ENCODE measurements at places on chromosomes 1 and 21.

DNA sequence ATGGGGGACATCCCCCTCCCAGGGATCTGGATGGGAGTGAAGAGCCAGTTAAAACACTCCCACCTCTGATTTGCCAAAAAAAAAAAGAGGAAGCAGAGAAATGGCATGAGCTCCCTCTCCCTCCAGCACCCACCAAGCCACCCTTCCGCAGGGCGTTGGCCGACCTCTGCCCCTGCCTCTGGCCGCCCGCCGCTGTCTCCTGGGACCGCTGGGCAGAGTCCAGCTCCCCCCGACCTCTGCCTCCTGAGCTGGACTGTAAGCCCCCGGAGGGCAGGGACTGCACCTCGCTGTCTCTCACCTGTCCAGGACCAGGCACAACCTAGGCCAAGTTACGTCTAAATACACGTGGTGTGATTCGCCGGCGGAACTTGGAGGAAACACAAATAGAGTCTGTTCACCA lies 174.3 kb downstream of the PRDM16 start:
- DNase-seq = no peak

GRCh38 chr1:46011121-46011695 lies 121.2 kb downstream of the PIK3R3 start:
- DNase-seq = no peak

DNA sequence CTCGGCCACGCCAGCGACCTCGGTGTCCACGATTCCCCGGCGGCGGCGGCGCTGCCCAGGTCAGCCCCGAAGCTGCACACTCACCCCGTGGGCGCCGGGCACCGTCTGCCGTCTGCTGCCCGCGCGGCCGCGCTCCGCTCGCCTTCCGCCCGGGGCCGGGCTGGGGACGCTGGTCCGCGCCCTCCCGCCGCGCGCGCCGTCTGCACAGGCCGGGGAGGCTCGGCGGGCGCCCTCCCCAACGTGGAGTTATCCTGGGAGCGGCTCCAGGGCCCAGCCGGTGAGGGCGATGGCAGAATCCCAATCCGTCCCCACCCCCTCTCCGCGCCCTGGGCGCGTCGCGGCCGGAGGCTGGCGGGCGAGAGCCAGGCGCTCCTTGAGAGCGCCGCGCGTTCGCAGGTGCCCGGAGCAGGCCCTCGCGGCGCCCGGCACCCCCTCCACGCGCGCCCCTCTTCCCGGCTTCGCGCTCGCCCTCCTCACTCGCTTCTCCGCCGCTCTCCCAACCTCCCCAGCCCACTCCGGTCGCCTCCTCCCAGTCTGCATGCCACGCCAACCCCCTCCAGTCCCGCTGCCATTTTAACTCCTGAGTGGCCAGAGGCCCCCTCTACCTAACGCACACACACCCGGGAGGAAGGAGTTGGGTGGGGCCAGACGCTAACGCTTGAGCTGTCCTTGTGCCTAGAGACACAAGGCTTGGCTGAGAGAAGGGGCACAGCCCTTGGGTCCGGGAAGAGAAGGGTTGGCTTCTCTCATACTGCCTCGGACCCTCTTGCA lies at the start of gene LRRN2:
Gene LRRN2 (minus strand): TSS at position 503 of the 771 bp plus-strand sequence. CDS start 65,746 bp downstream, outside the sequence.
- DNase-seq = no peak

DNA sequence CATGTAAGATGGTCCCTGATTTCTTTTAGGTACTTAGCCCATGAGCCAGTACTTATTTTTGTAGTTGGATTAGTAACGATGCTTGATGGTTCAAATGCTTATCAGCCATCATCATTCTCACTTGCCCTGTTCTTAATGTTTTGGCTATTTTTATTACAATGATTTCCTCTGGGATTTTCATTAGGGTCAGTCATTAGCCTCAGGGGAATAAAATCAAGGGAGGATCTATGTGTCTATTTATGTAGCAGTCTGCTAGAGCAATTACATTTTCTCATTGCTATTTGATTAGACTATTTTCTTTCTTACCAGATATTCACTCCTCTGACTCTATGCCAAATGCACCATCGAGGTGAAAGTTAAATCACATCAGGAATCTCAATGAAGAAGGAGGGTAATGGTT lies 10.9 kb upstream of the CCT8 start:
- no peak for DNase-seq

GRCh38 chr1:108050158-108050557 lies 85.2 kb upstream of the VAV3 start:
- DNase-seq = no peak

GRCh38 chr1:10674700-10675609 lies 121.5 kb downstream of the CASZ1 start:
- DNase-seq = no peak

- no peak for DNase-seq
Measured at GRCh38 chr21:25811186-25811585, 76.4 kb downstream of the GABPA start.

DNA sequence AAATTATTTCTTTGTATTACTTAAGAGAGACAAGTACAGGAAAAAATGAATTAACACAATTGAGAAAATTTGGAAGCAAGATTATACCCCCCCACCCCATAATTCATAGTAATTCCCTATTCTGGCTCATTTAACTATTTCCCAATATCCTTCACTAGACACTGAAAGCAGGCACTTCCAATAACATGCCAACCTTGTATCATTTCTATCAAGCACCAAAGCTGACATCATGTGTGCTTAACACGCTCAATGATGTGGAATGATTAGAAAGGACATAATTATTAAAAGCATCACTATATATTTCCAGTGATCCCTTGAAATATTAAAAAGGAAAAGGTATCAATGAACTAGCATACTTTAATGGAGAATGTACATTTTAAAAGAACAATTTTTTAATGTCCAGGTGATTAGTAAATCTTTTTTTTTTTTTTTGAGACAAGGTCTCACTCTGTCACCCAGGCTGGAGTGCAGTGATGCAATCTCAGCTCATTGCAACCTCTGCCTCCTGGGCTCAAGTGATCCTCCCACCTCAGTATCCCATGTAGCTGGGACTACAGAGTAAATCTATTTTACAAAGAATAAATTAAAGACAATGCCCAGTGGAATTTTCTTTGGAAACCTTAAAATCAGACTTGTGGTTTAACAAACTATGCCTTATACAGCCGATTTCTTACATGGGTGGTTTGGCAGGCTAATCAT lies 443.9 kb downstream of the DSCAM start:
- no peak for DNase-seq

GRCh38 chr1:243642936-243643335 lies 207.1 kb downstream of the AKT3 start:
- DNase-seq = peak; percentile 72

DNA sequence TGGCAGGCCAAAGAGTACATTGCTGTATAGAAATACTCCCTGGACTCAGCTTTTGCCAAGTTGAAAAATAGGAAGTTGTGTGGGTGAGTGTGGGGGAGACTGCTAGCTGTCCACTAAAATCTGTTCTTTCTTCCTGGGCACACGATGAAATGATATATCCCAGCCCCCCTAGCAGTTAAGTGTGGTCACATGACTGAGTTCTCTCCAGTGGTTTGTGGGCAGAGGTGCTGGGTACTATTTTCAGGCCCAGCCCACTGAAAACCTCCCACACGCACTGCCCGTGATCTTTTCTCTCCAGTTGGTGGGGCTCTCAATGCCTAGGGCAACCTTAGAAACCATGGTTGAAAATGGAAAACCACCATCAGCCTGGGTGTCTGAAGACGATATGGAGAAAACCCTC lies 119.7 kb upstream of the LMO4 start:
- DNase-seq = no peak

- DNase-seq = no peak
Measured at GRCh38 chr1:247465796-247466195, 7.9 kb upstream of the OR2B11 start.

GRCh38 chr1:109823543-109824348 lies 60.0 kb upstream of the EPS8L3 start:
- DNase-seq = no peak

DNA sequence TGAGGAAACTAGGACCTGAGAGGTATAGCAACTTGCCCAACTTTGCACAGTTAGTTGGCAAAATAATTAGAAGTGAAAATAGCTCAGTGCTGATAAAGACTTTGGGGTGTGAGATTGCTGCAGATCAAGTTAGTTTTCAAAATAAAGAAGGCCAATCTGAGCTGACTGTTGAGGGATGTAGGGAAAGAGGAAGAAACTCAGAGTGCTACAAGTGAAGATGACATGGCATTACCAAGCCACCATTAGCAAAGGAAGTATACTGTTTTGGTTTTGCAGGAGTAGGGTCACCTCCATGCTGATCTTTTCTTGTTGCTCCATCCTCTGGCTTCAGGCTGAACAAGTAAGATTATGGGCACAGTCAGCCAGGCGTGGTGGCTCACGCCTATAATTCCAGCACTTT lies 78.7 kb upstream of the ADAM30 start:
- DNase-seq = no peak

DNA sequence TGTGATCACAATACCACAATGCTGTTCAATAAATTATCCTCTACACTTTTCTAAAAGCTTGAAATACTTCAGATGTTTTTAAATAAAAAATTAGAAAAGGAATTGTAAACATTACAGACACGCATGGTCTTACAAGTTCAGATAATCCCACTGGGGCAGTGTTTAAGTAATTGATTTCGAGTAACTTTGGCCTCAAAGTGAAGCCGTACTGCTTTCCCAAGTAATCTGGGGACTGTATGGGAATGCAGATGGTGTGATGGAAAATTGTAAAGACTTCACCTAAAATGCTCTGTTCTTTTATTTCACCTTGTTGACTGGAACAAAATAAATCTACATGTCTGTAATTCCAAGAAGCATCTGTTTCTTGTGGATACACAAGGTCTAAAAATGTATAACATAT lies 401.7 kb upstream of the LYPLAL1 start:
- peak; percentile 7 for DNase-seq

DNA sequence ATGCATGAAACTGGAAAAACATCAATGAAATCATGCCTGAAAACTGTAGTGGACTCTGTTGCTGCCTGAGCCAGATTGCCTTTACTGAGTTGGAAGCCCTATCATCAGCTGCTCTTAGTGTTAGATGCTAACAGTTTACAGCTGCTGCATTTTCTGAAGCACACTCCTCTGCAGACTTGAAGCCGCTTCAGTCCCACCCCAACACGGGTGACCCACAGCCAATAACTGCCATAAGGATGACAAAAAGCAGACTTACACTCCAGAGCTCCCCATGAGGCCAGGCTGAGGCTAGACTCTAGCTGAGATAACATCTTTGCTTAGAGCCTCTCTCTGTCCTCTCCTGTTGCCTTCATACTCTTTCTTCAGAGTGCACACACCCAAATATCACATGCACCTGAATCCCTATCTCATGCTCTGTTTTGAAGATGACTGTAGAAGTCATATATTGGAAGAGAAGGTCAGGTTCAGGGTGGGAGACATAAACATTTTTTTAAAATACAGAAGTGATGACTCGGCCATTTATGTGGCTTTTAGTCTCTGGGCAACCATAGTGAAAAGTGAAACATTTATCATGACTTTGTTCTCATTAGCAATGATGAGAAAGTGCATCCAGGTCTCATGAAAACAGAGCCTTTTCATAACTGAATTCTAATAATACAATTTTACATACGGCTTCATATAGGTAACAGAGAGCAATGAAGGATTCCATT lies 161.0 kb downstream of the KCNK2 start:
- DNase-seq = peak; percentile 34

DNA sequence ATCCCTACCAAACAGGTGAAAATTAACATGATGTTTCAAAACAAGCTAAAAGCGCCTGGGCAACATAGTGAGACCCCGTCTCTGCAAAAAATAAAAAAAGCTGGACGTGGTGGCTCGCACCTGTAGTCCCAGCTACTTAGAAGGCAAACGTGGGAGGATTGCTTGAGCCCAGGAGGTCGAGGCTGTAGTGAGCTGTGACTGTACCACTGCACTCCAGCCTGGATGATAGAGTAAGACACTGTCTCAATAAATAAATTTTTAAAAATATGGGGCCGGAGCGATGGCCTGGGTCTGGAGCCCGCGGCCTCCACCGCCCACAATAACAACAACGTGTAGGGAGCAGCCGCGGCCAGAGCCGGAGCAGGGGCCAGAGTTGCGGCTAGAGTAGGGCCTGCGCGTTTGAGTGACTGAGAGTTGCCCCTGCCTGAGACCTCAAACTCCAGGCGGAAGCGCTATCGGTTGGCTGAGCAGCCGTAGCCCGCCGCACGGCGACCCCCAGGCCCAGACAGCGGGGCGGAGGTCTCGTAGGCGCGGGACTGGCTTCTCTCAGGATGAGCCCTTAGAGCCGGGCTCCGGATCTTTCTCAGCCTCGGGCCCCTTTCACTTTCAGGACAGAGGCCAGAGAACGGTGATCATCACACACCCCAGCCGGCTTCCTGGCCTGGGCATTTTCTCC lies 41.4 kb downstream of the ZMYM1 start:
- peak; percentile 5 for DNase-seq

DNA sequence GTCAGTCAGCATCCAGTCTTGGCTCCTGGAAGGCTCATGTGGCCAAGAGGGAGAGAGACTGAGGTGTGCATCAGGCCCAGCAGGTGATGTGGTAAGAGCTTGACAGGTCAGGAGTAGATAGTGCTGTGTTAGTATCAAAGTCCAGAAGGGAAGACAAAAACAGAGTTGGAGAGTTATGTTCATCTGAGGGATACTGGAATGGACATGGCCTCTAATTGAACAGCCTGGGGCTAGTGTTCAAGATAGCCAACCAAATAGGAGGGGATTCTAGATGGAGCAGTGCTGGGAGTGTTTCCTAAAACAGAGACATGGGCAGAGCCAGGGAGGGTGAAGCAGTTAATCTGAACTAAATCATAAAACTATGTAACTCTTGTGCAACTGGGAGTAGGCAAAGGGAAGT lies 120.7 kb upstream of the MARK1 start:
- DNase-seq = no peak
